ENCODE measurements at places on chromosomes 7 and 10. TPM values are rescaled to one million over a fixed set of nuclear protein-coding genes. Genes with fewer than 3 reads are reported as not detected.

The SFTPA2 gene
- total RNA-seq = not detected

The VSTM4 gene
- total RNA-seq = not detected

The BRAF gene
- 49.7 TPM for total RNA-seq

The NDUFA5 gene
- 63.9 TPM for total RNA-seq

The TLX1 gene
- total RNA-seq = not detected

The CPA4 gene
- total RNA-seq = not detected

DNA sequence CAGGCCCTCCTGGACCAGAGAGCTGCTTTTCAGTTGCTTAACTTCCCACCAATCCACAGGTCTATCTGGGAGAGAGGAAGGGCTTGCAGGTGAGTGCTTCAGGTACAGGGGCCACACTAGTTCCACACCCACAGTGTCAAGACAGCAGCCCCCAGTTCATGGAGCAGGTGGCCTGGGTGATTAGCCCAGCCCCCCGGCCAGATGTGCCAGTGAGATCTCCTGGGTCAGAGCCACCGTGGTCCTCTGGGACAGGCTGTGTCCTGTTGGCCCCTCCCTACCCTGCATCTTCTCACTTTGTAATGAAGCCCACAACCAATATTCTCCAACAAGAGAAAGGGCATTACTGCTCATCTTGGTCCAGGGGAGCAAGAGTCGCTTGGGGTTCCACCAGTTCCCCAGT lies 30.6 kb downstream of the DRGX start:
- no peak overlapping the region for H3K27ac ChIP-seq
- H3K27me3 ChIP-seq = no peaks in the 10 kb centered on the region
- no peaks in the 10 kb centered on the region for H3K4me1 ChIP-seq
- H3K36me3 ChIP-seq = no peaks in the 10 kb centered on the region
- DNase-seq = no peak
- H3K4me3 ChIP-seq = no peak overlapping the region

DNA sequence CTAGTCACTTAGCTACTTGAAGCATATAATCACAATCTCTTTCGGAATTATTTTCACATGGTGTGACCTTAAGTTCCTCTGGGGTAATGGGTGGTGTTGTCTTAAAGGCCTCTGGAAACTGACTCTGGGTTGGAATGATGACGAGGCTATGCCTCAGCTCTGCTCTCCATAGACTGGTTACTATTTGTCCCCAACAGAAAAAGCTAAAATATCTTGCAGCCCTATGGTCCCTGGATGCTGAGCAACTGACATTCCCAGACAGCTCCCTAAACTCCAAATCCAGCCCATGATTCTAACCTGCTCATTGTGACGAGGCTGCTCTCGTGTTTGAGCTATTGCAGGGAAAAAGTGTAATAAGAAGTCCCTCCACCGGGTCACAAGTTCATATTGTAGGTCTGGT lies 51.6 kb downstream of the HBP1 start:
- no peaks in the 10 kb centered on the region for H3K4me1 ChIP-seq
- H3K36me3 ChIP-seq = no peaks in the 10 kb centered on the region
- H3K27ac ChIP-seq = no peak overlapping the region
- no peak overlapping the region for H3K4me3 ChIP-seq
- no peak for DNase-seq
- no peaks in the 10 kb centered on the region for H3K27me3 ChIP-seq

GRCh38 chr10:78955206-78955605 lies 113.6 kb upstream of the ZMIZ1 start:
- H3K4me3 ChIP-seq = no peak overlapping the region
- H3K36me3 ChIP-seq = no peaks in the 10 kb centered on the region
- no peak overlapping the region for H3K27ac ChIP-seq
- no peaks in the 10 kb centered on the region for H3K27me3 ChIP-seq

DNA sequence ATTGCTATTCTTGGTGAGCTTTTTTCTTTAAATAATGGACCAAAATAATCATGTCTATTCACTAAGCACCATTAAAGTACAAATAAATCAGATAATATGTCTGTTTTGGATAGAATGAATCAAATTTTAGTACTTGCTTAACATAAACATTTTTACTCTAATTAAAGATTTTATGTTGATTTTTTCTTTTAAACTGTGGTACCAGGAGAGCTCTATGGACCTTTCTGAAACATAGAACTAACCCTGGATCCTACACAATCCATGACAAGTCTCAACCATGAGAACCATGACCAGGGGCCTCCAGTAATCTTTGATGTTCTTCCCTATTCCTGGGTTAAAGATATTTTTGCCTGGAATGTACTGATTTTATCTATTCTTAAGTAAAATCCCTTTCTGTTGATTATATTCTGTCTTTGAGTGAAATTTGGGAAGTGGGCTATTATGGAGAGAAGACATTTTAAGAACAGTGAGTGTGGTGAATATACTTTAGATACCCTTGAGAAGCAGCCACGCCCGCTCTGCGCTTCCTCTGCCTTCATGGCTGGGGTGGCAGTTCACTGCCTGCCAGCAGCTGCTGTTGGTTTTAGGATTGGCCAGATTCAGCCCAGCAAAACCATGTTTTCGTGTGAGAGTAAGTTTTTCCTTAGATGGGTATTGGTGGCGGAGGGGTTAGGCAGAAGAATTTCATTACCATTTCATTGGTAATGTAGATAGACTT lies 42.2 kb upstream of the BHLHA15 start:
- no peak for DNase-seq
- H3K4me3 ChIP-seq = no peak overlapping the region
- H3K4me1 ChIP-seq = no peaks in the 10 kb centered on the region
- peaks cover 4% of the 10 kb centered on the region for H3K36me3 ChIP-seq
- H3K27me3 ChIP-seq = no peaks in the 10 kb centered on the region
- no peak overlapping the region for H3K27ac ChIP-seq

DNA sequence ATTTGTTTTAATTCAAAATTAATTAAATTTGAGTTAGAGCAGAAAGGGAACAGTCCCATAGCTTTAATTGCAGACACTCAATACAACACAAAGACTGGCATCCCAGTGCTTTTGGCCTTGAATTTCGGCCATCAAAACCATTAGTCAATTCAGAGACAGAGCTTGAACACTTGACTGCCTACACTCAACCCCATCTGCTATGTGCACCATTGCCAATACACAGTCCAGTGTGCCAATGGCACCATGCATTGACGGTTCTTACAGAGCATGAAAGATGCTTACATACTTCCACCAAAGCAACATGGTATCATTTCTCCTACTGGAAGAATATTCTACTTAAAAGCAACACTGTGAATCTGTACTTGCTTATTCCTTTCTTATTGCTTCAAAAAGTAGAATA lies 43.6 kb upstream of the LRRTM3 start:
- no peak for DNase-seq
- no peak overlapping the region for H3K4me3 ChIP-seq
- H3K36me3 ChIP-seq = no peaks in the 10 kb centered on the region
- no peaks in the 10 kb centered on the region for H3K4me1 ChIP-seq

- DNase-seq = no peak
- H3K4me1 ChIP-seq = no peaks in the 10 kb centered on the region
- no peak overlapping the region for H3K4me3 ChIP-seq
- H3K36me3 ChIP-seq = no peaks in the 10 kb centered on the region
- H3K27me3 ChIP-seq = no peaks in the 10 kb centered on the region
These were observed 6.6 kb upstream of the VIPR2 start for GRCh38 chr7:159151231-159151630.

- no peaks in the 10 kb centered on the region for H3K27me3 ChIP-seq
- no peak for DNase-seq
- no peak overlapping the region for H3K27ac ChIP-seq
These were observed 31.7 kb upstream of the CASD1 start for GRCh38 chr7:94477878-94478277.

DNA sequence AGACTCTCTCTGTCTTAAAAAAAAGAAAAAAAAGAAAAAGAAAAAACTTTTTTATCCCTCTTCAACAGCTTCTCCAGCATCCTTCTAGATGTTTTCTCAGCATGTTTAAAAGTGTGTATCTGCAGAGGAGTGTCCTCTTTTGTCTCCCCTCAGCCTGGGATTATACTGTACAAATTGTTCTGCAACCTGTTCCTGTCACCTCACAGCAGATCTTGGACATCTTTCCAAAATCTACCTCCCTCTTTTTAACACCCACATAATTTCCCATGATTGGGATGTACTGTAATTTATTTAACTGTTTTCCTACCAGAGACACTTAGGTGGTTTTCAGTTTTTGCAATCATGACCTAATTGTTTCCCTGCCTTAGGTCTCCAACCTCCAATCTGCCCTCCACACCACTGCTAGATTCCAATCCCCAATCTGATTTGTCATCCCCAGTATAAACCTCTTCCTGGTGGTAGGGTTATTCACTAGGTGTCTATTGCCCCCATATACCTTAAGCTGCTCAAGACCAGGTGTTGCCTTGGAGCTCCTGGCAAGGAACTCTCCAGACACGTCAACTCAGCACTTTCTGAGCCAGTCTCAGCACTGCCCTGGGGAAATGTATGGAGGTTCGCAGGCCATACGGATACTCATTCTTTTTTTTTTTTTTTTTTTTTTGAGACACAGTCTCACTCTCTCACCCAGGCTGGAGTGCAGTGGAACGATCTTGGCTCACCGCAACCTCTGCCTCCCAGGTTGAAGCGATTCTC lies 17.6 kb upstream of the DDIT4 start:
- H3K4me1 ChIP-seq = peaks cover 28% of the 10 kb centered on the region
- no peak for DNase-seq
- no peaks in the 10 kb centered on the region for H3K36me3 ChIP-seq

DNA sequence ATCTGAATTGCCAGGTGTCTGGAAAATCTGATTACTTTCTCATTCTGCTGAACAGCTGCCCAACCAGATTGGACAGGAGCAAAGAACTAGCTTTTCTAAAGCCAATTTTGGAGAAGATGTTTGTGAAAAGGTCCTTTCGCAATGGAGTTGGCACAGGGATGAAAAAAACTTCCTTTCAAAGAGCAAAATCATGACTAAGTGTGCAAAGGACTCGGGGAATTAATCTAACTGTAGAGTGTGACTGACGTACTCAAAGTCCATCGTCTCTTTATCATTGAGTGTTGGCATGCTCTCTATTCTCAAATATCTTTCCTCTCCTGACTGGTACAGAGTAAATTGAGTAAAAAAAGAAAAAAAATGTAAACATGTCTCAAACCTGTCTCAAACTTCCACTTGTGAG lies 3.3 kb downstream of the NPS start:
- H3K27ac ChIP-seq = no peak overlapping the region
- H3K36me3 ChIP-seq = no peaks in the 10 kb centered on the region
- no peaks in the 10 kb centered on the region for H3K27me3 ChIP-seq
- no peaks in the 10 kb centered on the region for H3K4me1 ChIP-seq

DNA sequence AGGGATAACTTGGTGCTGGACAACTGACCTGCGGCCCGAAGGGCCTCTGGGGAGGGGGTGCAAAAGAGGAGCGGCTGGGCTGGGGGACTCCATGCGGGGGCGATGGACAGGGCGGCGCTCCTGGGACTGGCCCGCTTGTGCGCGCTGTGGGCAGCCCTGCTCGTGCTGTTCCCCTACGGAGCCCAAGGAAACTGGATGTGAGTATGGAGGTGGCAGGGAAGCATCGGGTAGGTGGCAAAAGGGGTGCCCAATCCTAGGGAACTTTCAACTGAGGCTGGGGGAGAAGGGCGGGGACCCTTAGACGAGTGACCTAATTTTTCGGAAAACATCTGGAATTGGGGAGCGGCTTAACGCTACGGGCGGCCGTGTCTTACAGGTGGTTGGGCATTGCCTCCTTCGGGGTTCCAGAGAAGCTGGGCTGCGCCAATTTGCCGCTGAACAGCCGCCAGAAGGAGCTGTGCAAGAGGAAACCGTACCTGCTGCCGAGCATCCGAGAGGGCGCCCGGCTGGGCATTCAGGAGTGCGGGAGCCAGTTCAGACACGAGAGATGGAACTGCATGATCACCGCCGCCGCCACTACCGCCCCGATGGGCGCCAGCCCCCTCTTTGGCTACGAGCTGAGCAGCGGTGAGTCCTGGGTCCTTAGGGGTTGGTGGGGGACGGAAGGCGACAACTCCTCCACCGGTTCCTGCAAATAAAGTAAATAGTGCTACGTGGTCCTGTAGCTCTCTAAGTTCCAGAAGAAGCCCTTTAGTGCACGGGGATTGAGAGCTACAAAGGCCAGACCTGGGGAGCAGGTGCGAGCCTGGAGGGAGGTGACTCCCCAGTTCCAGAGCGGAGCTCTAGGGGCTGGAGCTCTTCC lies 622 bp downstream of the WNT16 start:
- H3K27me3 ChIP-seq = peaks cover 12% of the 10 kb centered on the region
- H3K27ac ChIP-seq = no peak overlapping the region
- no peaks in the 10 kb centered on the region for H3K36me3 ChIP-seq
- DNase-seq = no peak
- H3K4me3 ChIP-seq = no peak overlapping the region

- no peak for DNase-seq
- no peak overlapping the region for H3K4me3 ChIP-seq
- H3K36me3 ChIP-seq = no peaks in the 10 kb centered on the region
- H3K27ac ChIP-seq = no peak overlapping the region
- no peaks in the 10 kb centered on the region for H3K27me3 ChIP-seq
These were observed 282.3 kb downstream of the KLF6 start for GRCh38 chr10:3502673-3503072.

All from naive thymus-derived CD4-positive, alpha-beta T cell (primary cell).